ENCODE measurements at places on chromosomes 12 and 14. TPM values are rescaled to one million over a fixed set of nuclear protein-coding genes. Genes with fewer than 3 reads are reported as not detected.
A peak's percentile ranks its signal among the peaks of the same experiment; 100 is the strongest.

- no peak for DNase-seq
- no peak overlapping the region for H3K27ac ChIP-seq
- peaks cover 23% of the 10 kb centered on the region for H3K4me1 ChIP-seq
- H3K27me3 ChIP-seq, result no peaks in the 10 kb centered on the region
- H3K4me3 ChIP-seq, result no peak overlapping the region
- H3K36me3 ChIP-seq, result no peaks in the 10 kb centered on the region
Measured at GRCh38 chr14:40365305-40365704, 933.1 kb upstream of the FBXO33 start.

Gene OTUB2
- 7.7 TPM for total RNA-seq

Gene RNF212B
- not detected for total RNA-seq

- no peaks in the 10 kb centered on the region for H3K36me3 ChIP-seq
- H3K4me1 ChIP-seq, result no peaks in the 10 kb centered on the region
- no peak for DNase-seq
- H3K27ac ChIP-seq, result no peak overlapping the region
- H3K4me3 ChIP-seq, result no peak overlapping the region
Measured at GRCh38 chr14:23228812-23229211, 8.9 kb upstream of the RNF212B start.

DNA sequence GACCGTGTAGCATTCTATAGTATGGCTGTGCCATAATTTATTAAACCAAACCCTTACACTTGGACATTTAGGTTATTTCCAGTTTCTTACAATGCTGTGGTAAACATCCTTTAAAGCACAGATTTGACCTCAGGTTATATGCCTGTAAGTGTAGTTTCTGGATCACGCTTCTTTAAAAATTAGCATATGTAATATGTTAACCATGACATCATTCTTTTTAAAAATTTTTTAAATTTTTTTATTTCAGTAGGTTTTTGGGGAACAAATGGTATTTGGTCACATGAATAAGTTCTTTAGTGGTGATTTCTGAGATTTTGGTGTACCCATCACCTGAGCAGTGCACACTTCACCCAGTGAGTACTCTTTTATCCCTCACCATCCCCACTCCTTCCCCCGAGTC lies 18.3 kb downstream of the SAMD4A start:
- H3K27ac ChIP-seq, result no peak overlapping the region
- H3K4me3 ChIP-seq, result no peak overlapping the region
- H3K36me3 ChIP-seq, result peaks cover 14% of the 10 kb centered on the region

- peak; percentile 51 for DNase-seq
- H3K27ac ChIP-seq, result no peak overlapping the region
- H3K4me3 ChIP-seq, result no peak overlapping the region
- H3K4me1 ChIP-seq, result peaks cover 22% of the 10 kb centered on the region
Measured at GRCh38 chr12:12214635-12215131, 52.2 kb downstream of the LRP6 start.

Gene TCL1B
- not detected for total RNA-seq

- peaks cover 15% of the 10 kb centered on the region for H3K4me1 ChIP-seq
- no peak overlapping the region for H3K4me3 ChIP-seq
- H3K27me3 ChIP-seq, result no peaks in the 10 kb centered on the region
- no peaks in the 10 kb centered on the region for H3K36me3 ChIP-seq
- no peak for DNase-seq
Measured at GRCh38 chr14:50070840-50071548, 45.4 kb downstream of the VCPKMT start.

- H3K4me3 ChIP-seq, result no peak overlapping the region
- H3K36me3 ChIP-seq, result no peaks in the 10 kb centered on the region
- H3K27me3 ChIP-seq, result peaks cover 15% of the 10 kb centered on the region
- H3K27ac ChIP-seq, result no peak overlapping the region
- no peaks in the 10 kb centered on the region for H3K4me1 ChIP-seq
Measured at GRCh38 chr14:95564060-95564459, 29.2 kb downstream of the GLRX5 start.

Gene LRIG3
- 10.8 TPM for total RNA-seq

Gene PRMT5
- total RNA-seq, result 113 TPM

DNA sequence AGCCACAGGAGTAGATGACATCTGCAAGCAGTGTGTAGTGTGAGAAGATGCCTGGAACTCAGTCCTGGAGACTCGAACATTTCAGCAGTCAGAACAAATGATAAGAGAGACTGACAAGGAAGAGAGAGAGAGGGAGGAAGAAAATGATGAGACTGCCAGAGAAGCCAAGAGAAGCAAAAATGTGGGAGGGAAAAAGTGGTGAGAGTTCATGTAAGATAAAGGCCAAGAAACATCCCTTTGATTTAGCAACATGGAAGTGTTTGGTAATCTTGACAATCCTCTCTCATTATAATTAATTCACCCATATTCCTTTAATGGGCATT lies 42.6 kb downstream of the LIMA1 start:
- no peaks in the 10 kb centered on the region for H3K27me3 ChIP-seq
- peaks cover 41% of the 10 kb centered on the region for H3K4me1 ChIP-seq
- peaks cover 5% of the 10 kb centered on the region for H3K36me3 ChIP-seq
- DNase-seq, result no peak
- H3K4me3 ChIP-seq, result peak overlapping the region; percentile 40
- H3K27ac ChIP-seq, result peak overlapping the region; percentile 88

DNA sequence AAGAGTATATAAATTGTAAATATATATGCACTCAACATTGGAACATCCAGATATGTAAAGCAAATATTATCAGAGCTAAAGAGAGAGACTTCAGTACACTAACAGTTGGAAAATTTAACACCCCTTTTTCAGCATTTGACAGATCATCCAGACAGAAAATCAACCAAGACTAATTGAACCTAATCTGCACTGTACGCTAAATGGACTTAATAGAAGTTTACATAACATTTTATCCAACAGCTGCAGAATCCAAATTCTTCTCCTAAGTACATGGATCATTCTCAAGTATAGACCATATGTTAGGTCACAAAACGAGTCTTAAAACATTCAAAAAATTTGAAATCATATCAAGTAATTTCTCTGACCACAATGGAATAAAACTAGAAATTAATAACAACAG lies 229.1 kb upstream of the CLEC14A start:
- H3K4me1 ChIP-seq, result peaks cover 6% of the 10 kb centered on the region
- no peak overlapping the region for H3K4me3 ChIP-seq
- DNase-seq, result no peak
- no peaks in the 10 kb centered on the region for H3K36me3 ChIP-seq

Gene GLS2
- 7.3 TPM for total RNA-seq

GRCh38 chr12:69284131-69284530 lies 44.8 kb downstream of the CPSF6 start:
- no peaks in the 10 kb centered on the region for H3K36me3 ChIP-seq
- H3K27me3 ChIP-seq, result no peaks in the 10 kb centered on the region
- DNase-seq, result peak; percentile 81
- peaks cover 11% of the 10 kb centered on the region for H3K4me1 ChIP-seq

DNA sequence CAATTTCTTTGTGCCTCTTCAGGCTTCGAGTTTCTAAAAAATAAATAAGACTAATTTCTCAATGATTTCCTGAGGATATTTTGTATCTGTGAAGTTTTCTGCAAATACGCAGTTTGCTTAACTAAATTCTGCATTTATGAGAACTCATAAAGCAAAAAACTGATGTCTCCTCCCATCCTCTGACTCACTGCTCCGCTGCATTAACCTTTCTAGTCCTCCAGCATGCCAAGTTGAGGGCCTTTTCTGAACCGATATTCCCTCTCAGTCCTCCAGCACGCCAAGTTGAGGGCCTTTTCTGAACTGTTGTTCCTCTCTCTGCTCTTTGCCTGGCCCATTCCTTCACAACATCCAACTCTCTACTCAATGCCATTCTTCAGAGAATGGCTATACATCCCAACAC lies 3.2 kb downstream of the IPO8 start:
- no peaks in the 10 kb centered on the region for H3K36me3 ChIP-seq
- no peaks in the 10 kb centered on the region for H3K27me3 ChIP-seq
- H3K4me1 ChIP-seq, result peaks cover 33% of the 10 kb centered on the region
- 0 out of 2 replicates have a peak overlapping the region, but pooled peaks have one; percentile 7 for H3K4me3 ChIP-seq

Gene SMARCC2
- 38.4 TPM for total RNA-seq

Measured in PC-3 (cell line).